HFFc6 (cell line): ENCODE measurements at places on chromosomes 1 and 21. TPM values are rescaled to one million over a fixed set of nuclear protein-coding genes. Genes with fewer than 3 reads are reported as not detected.

DNA sequence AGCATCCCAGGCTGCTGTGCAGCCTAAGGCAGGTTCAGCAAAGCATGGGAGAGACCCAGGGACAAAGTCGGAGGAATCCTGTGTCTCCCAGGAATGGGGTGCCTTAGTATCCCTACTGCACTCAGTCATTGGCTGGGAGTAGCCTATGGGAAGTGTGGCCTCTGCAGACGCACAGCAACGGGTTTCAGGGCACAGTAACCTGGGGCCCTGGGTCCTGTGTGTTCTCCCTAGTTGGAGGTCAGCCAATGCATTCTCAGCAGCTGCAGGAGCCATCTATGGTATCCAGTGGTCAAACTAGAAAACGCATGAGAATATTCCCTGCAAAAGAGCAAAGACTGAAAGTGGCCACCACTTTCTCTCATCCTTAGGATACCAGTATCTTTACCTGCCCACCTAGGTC is 13.7 kb upstream of the C1orf21 start:
- no peak overlapping the region for H3K27ac ChIP-seq
- no peaks in the 10 kb centered on the region for H3K36me3 ChIP-seq
- peaks cover 8% of the 10 kb centered on the region for H3K27me3 ChIP-seq
- DNase-seq, result no peak

DNA sequence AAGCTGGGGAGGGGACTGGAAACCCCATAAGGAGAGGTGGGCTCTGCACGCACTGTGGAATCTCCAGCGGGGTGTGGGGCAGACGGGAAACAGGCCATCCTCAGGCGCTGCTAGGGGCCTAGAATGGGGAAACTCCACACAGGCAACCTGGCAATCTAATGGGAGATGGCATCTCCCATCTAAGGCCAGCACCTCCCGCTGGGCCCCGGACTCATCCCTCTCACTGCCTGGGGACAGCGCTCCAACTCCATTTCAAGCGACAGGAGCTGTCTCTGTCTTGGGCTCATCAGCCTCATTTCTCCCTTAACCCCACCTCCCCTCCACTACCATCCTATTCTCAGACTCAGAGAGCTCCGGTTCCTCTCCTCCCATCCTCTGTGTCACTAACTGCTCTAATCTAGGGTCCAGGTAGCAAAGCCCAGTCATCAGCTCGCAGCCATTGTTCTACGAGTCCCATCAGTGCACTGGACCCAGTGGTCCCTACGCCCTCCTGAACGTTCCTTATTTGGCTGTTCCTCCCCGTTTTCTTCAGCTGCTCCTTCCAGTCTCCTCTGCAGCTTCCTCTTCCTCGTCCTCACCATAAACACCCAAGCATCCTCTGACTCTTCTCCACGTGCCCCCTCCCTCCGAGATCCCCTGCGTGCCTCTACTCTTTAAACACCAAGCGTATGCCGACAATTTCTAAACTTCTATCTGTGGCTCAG is 93.4 kb upstream of the CASZ1 start:
- H3K4me1 ChIP-seq, result no peaks in the 10 kb centered on the region
- no peak for DNase-seq
- H3K36me3 ChIP-seq, result no peaks in the 10 kb centered on the region
- no peak overlapping the region for H3K4me3 ChIP-seq
- H3K27ac ChIP-seq, result no peak overlapping the region
- H3K27me3 ChIP-seq, result peaks cover 31% of the 10 kb centered on the region

DNA sequence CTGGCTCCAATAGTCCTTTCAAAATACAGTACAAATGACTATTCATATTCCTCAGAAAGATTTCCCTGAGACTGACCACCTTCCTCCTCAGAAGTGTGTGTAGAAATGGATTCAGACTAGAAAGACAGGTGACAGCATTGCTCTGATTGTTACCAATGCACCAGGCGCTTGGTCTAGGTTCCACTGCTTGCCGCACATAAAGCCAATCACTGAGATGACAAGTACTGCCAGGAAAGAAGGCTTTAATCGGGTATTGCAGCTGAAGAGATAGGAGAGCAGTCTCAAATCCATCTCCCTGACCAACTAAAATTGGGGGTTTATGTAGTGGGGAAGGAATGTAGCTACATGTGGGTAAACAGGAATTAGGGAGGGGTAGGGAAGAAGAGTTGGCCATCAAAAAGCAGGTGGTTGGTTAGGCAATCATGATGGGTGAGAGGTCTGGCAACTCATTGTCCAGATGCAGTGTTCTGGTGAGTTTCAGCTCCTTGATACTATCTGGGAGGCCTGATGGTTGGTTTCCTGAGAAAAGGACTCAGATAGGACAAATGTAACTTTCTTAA is 98.0 kb downstream of the KCNH1 start:
- H3K4me3 ChIP-seq, result peak overlapping the region; percentile 60
- no peaks in the 10 kb centered on the region; the same call in 1 of the 2 replicates for H3K27me3 ChIP-seq
- H3K36me3 ChIP-seq, result 0 out of 2 replicates have a peak, but pooled peaks cover 4% of the 10 kb centered on the region
- H3K27ac ChIP-seq, result peak overlapping the region; percentile 95

DNA sequence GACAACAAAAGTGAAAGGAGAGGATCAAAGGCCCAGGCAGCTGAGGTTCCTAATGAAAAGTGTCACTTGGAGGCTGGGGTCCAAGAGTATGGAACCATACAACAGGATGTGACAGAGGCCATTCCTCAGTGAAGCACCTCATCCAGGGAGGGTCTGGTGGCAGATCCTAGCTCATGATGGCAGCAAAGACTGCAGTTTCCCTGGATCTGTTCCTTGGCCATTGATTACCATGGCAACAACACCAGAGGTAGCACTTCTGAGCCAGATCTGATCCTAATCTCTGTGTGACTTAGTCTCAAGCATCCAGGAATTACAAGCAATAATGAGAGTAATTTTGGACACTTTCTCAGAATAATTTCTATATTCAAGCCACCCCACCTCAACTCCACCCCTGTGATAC is 12.9 kb downstream of the FAM177B start:
- peaks cover 17% of the 10 kb centered on the region for H3K4me1 ChIP-seq
- H3K36me3 ChIP-seq, result no peaks in the 10 kb centered on the region
- H3K27ac ChIP-seq, result no peak overlapping the region
- no peak overlapping the region for H3K4me3 ChIP-seq
- DNase-seq, result peak; percentile 30

The KCNJ9 gene
- total RNA-seq, result not detected in 3 replicates

The UTP11 gene
- 41.4 to 49.2 TPM (median 45.8 TPM) in 3 replicates for total RNA-seq

The TRIM67 gene
- total RNA-seq, result not detected in 2 replicates

DNA sequence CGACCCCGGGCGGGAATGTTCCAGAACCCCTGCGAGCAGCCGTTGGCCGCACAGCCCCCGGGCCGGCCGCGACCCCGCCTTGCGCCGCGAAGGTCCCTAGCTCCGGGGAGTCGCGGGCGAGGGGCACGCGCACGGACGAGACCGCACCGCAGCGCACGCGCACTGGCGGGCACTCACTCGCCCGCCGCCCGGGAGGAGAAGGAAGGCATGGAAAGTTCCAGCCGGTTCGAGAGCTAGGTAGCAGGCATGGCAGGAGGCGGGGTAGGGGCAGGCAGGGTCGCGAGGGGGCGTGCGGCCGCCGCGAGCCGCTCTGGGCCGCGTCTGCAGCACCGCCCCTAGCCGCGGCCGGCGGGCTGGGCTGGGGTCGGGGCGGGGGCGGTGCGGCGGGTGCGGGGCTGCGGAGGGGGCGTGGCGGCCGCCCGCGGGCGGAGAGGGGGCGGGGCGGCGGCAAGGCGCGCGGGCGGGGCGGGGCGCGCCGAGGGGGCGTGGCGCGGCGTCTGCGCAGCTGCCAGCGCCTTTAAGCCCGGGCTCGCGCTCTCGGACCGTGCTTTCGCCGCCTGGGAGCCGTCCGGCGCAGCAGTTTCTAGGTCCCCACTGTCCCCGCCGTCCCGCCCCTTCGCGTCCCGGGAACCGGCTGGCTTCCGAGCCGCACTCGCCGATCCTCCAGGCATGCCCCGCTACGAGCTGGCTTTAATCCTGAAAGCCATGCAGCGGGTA is at the start of the genes MRPS6 and SLC5A3:
MRPS6 (plus strand) TSS at position 547 of the 717 bp plus-strand sequence; CDS start at position 670, 123 bp downstream.
SLC5A3 (plus strand) TSS at position 547 of the 717 bp plus-strand sequence. CDS start 21,621 bp downstream, outside the sequence.
- H3K4me3 ChIP-seq, result peak within 1 kb of the TSS; percentile 96
- peaks cover 46% of the 10 kb centered on the region for H3K4me1 ChIP-seq
- peaks cover 3% of the 10 kb centered on the region; the same call in 1 of the 2 replicates for H3K27me3 ChIP-seq
- peak; percentile 81 for DNase-seq
- peak within 1 kb of the TSS; percentile 81 for H3K27ac ChIP-seq
- H3K36me3 ChIP-seq, result peaks cover 32% of the 10 kb centered on the region

GRCh38 chr21:25396135-25396711 is 211.1 kb downstream of the MRPL39 start:
- no peak overlapping the region for H3K27ac ChIP-seq
- no peaks in the 10 kb centered on the region for H3K27me3 ChIP-seq
- peaks cover 24% of the 10 kb centered on the region; the same call in 1 of the 2 replicates for H3K4me1 ChIP-seq
- peaks cover 9% of the 10 kb centered on the region for H3K36me3 ChIP-seq

GRCh38 chr1:169604781-169605560 is 18.7 kb upstream of the F5 start:
- peaks cover 4% of the 10 kb centered on the region; the same call in 1 of the 2 replicates for H3K27me3 ChIP-seq
- no peak for DNase-seq
- no peaks in the 10 kb centered on the region for H3K36me3 ChIP-seq
- no peak overlapping the region for H3K4me3 ChIP-seq
- no peaks in the 10 kb centered on the region for H3K4me1 ChIP-seq

DNA sequence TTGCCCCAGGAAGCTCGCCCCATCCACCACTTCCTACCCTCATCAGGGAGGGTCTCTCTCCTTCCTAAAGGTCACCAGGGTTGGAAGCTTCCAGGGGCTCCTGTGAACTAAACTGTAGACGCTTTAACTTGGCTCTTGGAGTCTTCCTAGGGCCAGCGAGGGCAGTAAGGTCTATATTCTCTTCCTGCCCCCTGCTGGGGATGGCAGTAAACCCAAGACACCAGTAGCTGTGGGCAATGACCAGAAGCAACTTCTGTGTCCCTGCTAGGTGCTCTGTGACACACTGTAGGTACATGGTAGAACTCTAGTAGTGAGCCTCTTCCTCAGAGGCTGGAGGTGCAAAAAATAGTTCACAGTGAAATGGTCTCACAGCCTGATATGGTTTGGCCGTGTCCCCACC is 30.0 kb downstream of the KCND3 start:
- H3K27me3 ChIP-seq, result peaks cover 25% of the 10 kb centered on the region
- H3K36me3 ChIP-seq, result no peaks in the 10 kb centered on the region
- DNase-seq, result no peak
- H3K27ac ChIP-seq, result no peak overlapping the region
- no peak overlapping the region for H3K4me3 ChIP-seq

GRCh38 chr1:91876040-91876470 is 9.9 kb downstream of the TGFBR3 start:
- H3K27me3 ChIP-seq, result peaks cover 3% of the 10 kb centered on the region; the same call in 1 of the 2 replicates
- H3K4me1 ChIP-seq, result peaks cover 41% of the 10 kb centered on the region
- H3K4me3 ChIP-seq, result no peak overlapping the region
- H3K27ac ChIP-seq, result no peak overlapping the region
- 0 out of 2 replicates have a peak, but pooled peaks cover 4% of the 10 kb centered on the region for H3K36me3 ChIP-seq
- DNase-seq, result no peak

- H3K4me1 ChIP-seq, result peaks cover 10% of the 10 kb centered on the region
- H3K27ac ChIP-seq, result no peak overlapping the region
- peak; percentile 23 for DNase-seq
- H3K36me3 ChIP-seq, result no peaks in the 10 kb centered on the region
- no peak overlapping the region for H3K4me3 ChIP-seq
Observed at GRCh38 chr1:118077331-118078045, 107.5 kb downstream of the SPAG17 start.

GRCh38 chr1:78231894-78232293 is 186.1 kb downstream of the GIPC2 start:
- H3K4me1 ChIP-seq, result peaks cover 22% of the 10 kb centered on the region
- H3K27ac ChIP-seq, result no peak overlapping the region
- no peak overlapping the region for H3K4me3 ChIP-seq

DNA sequence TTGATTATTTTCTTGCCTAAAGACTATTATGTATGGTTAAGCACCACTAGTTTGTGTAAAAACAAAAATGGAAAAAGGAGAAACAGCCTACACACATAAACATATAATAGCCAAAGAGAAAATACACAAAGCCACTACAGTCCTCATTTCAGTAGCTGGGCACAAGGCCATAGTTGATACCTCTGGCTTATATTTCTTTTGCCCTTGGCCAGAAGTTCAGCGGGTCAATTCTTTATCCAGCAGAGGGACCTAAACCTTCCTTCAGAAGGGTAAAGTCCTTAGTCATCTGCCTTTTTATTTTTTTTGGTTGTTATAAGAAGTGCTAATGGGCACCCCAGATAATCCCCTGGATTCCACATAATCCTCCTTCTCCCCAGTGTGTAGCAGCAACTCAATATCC is 134.1 kb downstream of the PIGK start:
- H3K27ac ChIP-seq, result no peak overlapping the region
- no peak for DNase-seq
- H3K36me3 ChIP-seq, result no peaks in the 10 kb centered on the region
- no peaks in the 10 kb centered on the region for H3K4me1 ChIP-seq
- H3K4me3 ChIP-seq, result no peak overlapping the region
- H3K27me3 ChIP-seq, result no peaks in the 10 kb centered on the region; the same call in 1 of the 2 replicates

- no peaks in the 10 kb centered on the region; the same call in 1 of the 2 replicates for H3K27me3 ChIP-seq
- H3K27ac ChIP-seq, result peak overlapping the region; percentile 72
- peaks cover 5% of the 10 kb centered on the region; the same call in 1 of the 2 replicates for H3K36me3 ChIP-seq
- DNase-seq, result no peak
- peak overlapping the region; percentile 21 for H3K4me3 ChIP-seq
Observed at GRCh38 chr1:54327386-54328065, 78.7 kb downstream of the SSBP3 start.

- no peaks in the 10 kb centered on the region for H3K4me1 ChIP-seq
- H3K27ac ChIP-seq, result no peak overlapping the region
- H3K27me3 ChIP-seq, result peaks cover 1% of the 10 kb centered on the region; the same call in 1 of the 2 replicates
- no peak for DNase-seq
- no peak overlapping the region for H3K4me3 ChIP-seq
Observed at GRCh38 chr1:60059468-60059867, 14.1 kb downstream of the C1orf87 start.

DNA sequence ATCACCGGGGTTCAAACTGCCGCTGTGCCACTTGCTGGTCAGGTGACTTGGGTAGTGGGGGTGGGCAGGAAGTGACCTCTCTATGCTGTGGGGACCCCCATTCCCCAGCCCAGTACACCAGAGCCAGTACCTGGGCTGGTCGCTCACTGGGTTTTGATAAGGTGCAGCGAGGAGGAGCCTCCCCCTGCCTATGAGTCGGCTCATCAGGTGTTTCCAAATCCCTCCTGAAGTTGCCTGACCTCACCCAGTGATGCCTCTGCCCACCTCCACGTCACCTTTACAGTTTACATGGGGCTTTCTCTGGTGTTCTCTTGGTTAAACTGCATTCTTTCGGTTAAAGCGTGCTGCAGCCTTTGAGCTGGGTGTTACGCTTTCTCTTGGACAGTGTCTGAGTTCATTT is 58.2 kb downstream of the ARHGEF10L start:
- H3K27me3 ChIP-seq, result no peaks in the 10 kb centered on the region; the same call in 1 of the 2 replicates
- no peak overlapping the region for H3K4me3 ChIP-seq
- H3K27ac ChIP-seq, result no peak overlapping the region
- peaks cover 12% of the 10 kb centered on the region for H3K4me1 ChIP-seq

The BNIPL gene
- total RNA-seq, result 0.12 to 0.26 TPM in 2 of 3 replicates, not detected in the other

The SIPA1L2 gene
- 0.05 TPM in 1 of 3 replicates, not detected in the others for total RNA-seq

- no peak overlapping the region for H3K4me3 ChIP-seq
- DNase-seq, result no peak
- H3K4me1 ChIP-seq, result peaks cover 7% of the 10 kb centered on the region
- peaks cover 7% of the 10 kb centered on the region for H3K27me3 ChIP-seq
Observed at GRCh38 chr21:35484032-35484431, 434.9 kb upstream of the RUNX1 start.

The AMY1C gene
- not detected in 2 replicates for total RNA-seq

The AUNIP gene
- total RNA-seq, result 1.9 to 2.8 TPM (median 2.4 TPM) in 3 replicates

- no peak overlapping the region for H3K27ac ChIP-seq
- H3K36me3 ChIP-seq, result no peaks in the 10 kb centered on the region
- H3K27me3 ChIP-seq, result peaks cover 4% of the 10 kb centered on the region; the same call in 1 of the 2 replicates
- H3K4me3 ChIP-seq, result no peak overlapping the region
Observed at GRCh38 chr1:109045595-109045994, 3.7 kb upstream of the WDR47 start.

GRCh38 chr1:188463919-188464318 is 1635.2 kb downstream of the PLA2G4A start:
- no peaks in the 10 kb centered on the region for H3K4me1 ChIP-seq
- DNase-seq, result no peak
- H3K27me3 ChIP-seq, result peaks cover 1% of the 10 kb centered on the region; the same call in 1 of the 2 replicates
- H3K36me3 ChIP-seq, result no peaks in the 10 kb centered on the region; the same call in 1 of the 2 replicates
- no peak overlapping the region for H3K27ac ChIP-seq
- no peak overlapping the region for H3K4me3 ChIP-seq
